Liver (tissue), 10 donors: ENCODE measurements at places on chromosomes 2 and 18. TPM values are rescaled to one million over a fixed set of nuclear protein-coding genes. Genes with fewer than 3 reads are reported as not detected.

- no peaks in the 10 kb centered on the region for H3K4me1 ChIP-seq
- no peak overlapping the region for H3K27ac ChIP-seq
- no peaks in the 10 kb centered on the region for H3K36me3 ChIP-seq
- H3K27me3 ChIP-seq = no peaks in the 10 kb centered on the region
- no peak for DNase-seq
Measured at GRCh38 chr2:169345486-169346437, 16.6 kb downstream of the LRP2 start.

- DNase-seq = no peak
- no peak overlapping the region for H3K27ac ChIP-seq
- no peaks in the 10 kb centered on the region for H3K36me3 ChIP-seq
- H3K27me3 ChIP-seq = no peaks in the 10 kb centered on the region
Measured at GRCh38 chr2:198571393-198571792, 767.0 kb downstream of the PLCL1 start.

- H3K27ac ChIP-seq = no peak overlapping the region
- no peak overlapping the region for H3K4me3 ChIP-seq
- H3K36me3 ChIP-seq = no peaks in the 10 kb centered on the region
- H3K27me3 ChIP-seq = no peaks in the 10 kb centered on the region
- no peak for DNase-seq
- no peaks in the 10 kb centered on the region for H3K4me1 ChIP-seq
Measured at GRCh38 chr18:56391931-56392590, 246.3 kb downstream of the TXNL1 start.

GRCh38 chr2:240296104-240296406, 139.4 kb upstream of the GPC1 start:
- no peak overlapping the region for H3K27ac ChIP-seq
- no peaks in the 10 kb centered on the region for H3K36me3 ChIP-seq
- no peak overlapping the region for H3K4me3 ChIP-seq
- no peak for DNase-seq
- no peaks in the 10 kb centered on the region for H3K27me3 ChIP-seq
- no peaks in the 10 kb centered on the region for H3K4me1 ChIP-seq

- H3K27me3 ChIP-seq = no peaks in the 10 kb centered on the region
- H3K4me1 ChIP-seq = peaks cover 10% of the 10 kb centered on the region
- DNase-seq = no peak
Measured at GRCh38 chr2:219073413-219074129, 12.8 kb upstream of the IHH start.

DNA sequence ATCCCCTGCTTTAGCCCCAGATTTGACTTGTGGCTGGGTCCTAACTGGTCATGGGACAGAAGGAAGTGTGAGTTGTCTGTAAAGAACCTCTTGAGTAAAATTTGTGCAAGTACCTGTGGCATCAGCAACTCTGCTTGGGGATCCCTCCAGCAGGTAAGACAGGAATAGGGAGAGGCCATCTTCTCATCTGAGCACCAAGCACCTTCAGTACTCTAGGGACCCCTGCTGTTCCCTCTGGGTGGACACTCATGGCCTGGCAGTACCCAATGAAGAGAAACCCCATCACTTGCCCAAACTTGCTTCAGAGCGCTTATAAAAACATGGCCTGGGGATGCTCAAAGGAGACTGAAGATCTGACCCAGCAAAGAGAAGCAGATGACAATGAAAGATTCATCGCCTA, 297.8 kb downstream of the SP3 start:
- no peaks in the 10 kb centered on the region for H3K27me3 ChIP-seq
- DNase-seq = no peak
- no peak overlapping the region for H3K27ac ChIP-seq

DNA sequence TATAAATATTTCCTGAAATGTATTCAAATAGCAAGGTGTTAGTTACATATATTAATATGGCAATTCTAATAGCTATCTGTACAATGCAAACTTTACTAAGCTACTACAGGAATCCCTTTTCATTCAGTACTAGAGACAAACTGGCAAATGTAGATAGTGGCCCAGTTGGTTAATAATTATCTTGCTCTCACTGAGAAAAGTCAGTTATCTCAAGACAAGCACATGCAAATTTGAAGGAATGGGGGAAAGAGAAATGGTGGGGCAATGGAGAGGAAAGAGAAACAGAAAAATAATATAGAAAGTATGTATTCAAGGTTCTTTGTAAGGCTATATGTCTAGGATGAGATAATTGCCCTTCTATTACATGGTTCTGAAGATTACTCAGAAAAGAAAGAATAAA, 280.0 kb downstream of the FIGN start:
- no peak overlapping the region for H3K27ac ChIP-seq
- H3K4me1 ChIP-seq = no peaks in the 10 kb centered on the region
- H3K27me3 ChIP-seq = no peaks in the 10 kb centered on the region
- DNase-seq = no peak

DNA sequence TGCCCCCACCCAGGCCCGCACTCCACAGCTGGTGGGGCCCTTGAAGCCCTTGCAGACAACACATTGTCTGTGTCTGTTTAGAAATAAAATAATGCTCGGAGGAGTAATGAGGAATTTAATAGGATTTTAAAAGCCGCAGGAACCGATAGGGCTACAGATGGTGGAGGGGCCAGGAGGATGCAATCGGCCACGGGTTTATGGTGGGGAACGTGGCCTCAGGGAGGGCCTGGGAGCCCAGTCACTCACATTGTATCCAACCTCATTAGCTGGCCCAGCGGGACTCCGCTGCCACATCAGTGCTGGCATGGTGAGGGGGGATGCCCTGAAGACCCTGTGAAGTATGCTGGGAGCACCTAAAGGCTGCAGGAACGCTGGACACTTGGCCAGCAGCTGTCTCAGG, 252.0 kb downstream of the CELF4 start:
- no peak overlapping the region for H3K4me3 ChIP-seq
- no peaks in the 10 kb centered on the region for H3K27me3 ChIP-seq
- no peaks in the 10 kb centered on the region for H3K36me3 ChIP-seq
- H3K27ac ChIP-seq = no peak overlapping the region
- no peaks in the 10 kb centered on the region for H3K4me1 ChIP-seq

The IL18R1 gene
- total RNA-seq = 4.8 TPM

The TXNDC2 gene
- total RNA-seq = under 0.01 TPM

DNA sequence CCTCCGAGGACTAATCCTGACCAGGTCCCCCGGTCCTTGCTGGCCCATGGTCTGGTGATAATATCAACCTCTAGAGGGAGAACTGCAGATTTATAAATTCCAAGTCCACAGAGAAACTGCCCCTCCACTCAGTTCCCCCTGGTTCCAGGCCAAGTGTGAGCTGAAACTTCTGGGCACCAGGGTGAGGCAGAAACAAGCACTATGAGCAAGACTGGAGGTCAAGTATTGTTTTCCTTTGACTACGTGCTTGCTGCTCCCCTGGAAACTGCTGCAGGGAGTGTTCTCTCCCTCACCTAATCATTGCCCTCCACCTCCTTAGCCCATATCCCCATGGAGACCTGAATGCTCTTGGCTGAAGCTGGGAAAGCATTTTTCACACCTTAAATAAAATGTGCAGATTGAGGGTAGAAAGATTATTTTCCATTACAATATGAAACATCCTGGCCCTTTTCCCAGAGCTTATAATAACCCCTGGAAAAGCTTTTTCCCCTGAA, 135.2 kb downstream of the RDH14 start:
- no peak for DNase-seq
- no peak overlapping the region for H3K4me3 ChIP-seq
- H3K27me3 ChIP-seq = no peaks in the 10 kb centered on the region

GRCh38 chr18:64436111-64436510, 287.2 kb upstream of the LINC00305 start:
- no peaks in the 10 kb centered on the region for H3K4me1 ChIP-seq
- no peak overlapping the region for H3K4me3 ChIP-seq
- DNase-seq = no peak
- H3K36me3 ChIP-seq = no peaks in the 10 kb centered on the region
